ENCODE measurements at places on chromosomes 11 and 22. TPM values are rescaled to one million over a fixed set of nuclear protein-coding genes. Genes with fewer than 3 reads are reported as not detected.

DNA sequence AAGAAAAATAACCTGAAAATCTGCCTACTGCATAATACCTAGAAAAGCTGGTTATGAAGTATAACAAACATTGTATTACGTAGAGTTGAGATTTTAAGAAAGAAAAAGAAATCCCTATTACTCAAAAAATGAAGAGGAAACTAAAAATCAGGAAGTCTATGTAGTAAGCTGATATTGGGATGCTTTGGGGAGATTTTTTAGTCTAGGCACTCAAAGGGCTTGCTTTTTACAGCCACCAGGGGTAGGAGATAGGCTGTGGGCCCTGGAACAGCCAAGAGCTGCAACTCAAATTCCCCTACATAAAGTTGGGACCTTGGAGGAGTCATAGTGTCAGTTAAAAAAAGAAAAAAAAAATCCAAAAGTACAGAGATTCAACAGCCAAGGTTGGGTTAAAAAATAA is 90.4 kb downstream of the RELT start:
- H3K4me1 ChIP-seq, result peaks cover 65% of the 10 kb centered on the region
- DNase-seq, result no peak
- no peak overlapping the region for H3K4me3 ChIP-seq
- H3K27me3 ChIP-seq, result no peaks in the 10 kb centered on the region
- H3K36me3 ChIP-seq, result no peaks in the 10 kb centered on the region
- H3K27ac ChIP-seq, result peak overlapping the region; percentile 81

GRCh38 chr11:65639623-65640482 is 2.0 kb downstream of the SIPA1 start:
- peaks cover 42% of the 10 kb centered on the region for H3K36me3 ChIP-seq
- peaks cover 8% of the 10 kb centered on the region for H3K4me1 ChIP-seq
- H3K27me3 ChIP-seq, result no peaks in the 10 kb centered on the region
- DNase-seq, result no peak

- H3K4me3 ChIP-seq, result no peak within 1 kb of the TSS
- no peak for DNase-seq
- H3K27me3 ChIP-seq, result no peaks in the 10 kb centered on the region
- no peaks in the 10 kb centered on the region for H3K36me3 ChIP-seq
Observed at GRCh38 chr11:118076754-118077281, at the start of gene TMPRSS4. Gene TMPRSS4 (plus strand): TSS chr11:118077078. CDS start chr11:118077303, 225 bp downstream.

DNA sequence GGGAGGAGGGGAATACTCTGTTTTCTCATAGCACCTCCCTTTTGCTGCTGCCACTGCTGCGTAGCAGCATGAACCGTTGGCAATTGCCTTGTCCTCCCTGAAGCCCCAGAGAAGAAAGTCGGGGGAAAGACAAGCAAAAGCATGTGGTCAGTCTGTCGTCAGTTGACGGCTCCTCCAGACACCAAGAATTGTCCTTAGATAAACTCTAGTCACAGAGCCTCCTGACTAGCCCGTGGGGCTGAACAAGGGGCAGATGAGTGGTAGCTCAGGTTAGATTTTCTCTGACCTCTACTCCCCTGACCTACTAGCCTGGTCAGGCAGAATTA is 126.4 kb upstream of the HSD17B12 start:
- no peak for DNase-seq
- no peaks in the 10 kb centered on the region for H3K36me3 ChIP-seq
- H3K4me1 ChIP-seq, result peaks cover 5% of the 10 kb centered on the region
- H3K27me3 ChIP-seq, result peaks cover 16% of the 10 kb centered on the region
- no peak overlapping the region for H3K27ac ChIP-seq

DNA sequence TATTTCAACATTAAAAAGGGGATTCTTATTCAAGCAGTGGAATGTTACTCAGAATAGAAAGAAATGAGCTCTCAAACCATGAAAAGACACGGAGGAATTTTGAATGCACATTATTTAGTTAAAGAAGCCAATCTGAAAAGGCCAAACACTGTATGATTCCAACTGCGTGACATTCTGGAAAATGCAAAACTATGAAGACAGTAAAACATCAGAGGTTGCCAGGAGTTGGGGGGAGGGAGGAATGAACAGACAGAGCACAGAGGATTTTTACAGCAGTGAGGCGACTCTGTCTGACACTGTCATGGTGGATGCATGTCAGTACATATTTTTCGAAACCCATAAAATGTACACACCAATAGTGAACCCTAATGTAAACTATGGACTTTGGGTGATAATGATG is 22.9 kb upstream of the THY1 start:
- H3K36me3 ChIP-seq, result no peaks in the 10 kb centered on the region
- no peak overlapping the region for H3K4me3 ChIP-seq
- H3K27ac ChIP-seq, result no peak overlapping the region
- H3K27me3 ChIP-seq, result no peaks in the 10 kb centered on the region
- no peak for DNase-seq
- H3K4me1 ChIP-seq, result no peaks in the 10 kb centered on the region

DNA sequence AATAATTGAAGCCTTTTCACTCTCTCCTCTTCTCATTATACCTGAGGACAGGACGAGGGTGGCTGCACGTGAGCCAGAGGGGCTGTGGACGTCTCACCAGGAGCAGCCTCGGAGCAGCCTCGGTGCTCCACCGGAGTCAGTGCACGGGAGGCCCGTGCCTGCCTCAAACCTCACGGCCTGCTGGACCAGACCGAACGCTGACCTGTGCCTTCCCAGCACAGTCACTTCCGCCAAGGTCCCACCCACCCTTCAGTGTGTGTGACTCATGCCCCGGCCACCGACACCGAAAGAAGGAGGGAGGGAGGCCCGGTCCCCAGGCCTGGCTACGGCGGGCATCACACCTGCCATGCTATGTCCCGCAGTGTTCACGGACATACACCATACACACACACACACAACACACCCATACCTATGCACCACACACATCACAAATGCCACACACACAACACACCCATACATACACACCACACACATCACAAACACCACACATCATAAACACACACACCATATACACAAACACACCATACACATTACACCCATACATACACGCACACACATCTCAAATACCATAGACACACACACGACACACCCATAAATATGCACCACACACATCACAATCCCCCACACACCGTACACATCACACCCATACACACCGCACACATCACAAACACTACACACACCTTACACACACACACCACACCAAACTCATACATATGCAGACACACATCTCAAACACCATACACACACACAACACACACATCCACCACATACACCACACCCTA is 1506.5 kb downstream of the TBC1D22A start:
- H3K27me3 ChIP-seq, result peaks cover 28% of the 10 kb centered on the region
- no peaks in the 10 kb centered on the region for H3K36me3 ChIP-seq
- H3K4me3 ChIP-seq, result no peak overlapping the region
- no peak overlapping the region for H3K27ac ChIP-seq

DNA sequence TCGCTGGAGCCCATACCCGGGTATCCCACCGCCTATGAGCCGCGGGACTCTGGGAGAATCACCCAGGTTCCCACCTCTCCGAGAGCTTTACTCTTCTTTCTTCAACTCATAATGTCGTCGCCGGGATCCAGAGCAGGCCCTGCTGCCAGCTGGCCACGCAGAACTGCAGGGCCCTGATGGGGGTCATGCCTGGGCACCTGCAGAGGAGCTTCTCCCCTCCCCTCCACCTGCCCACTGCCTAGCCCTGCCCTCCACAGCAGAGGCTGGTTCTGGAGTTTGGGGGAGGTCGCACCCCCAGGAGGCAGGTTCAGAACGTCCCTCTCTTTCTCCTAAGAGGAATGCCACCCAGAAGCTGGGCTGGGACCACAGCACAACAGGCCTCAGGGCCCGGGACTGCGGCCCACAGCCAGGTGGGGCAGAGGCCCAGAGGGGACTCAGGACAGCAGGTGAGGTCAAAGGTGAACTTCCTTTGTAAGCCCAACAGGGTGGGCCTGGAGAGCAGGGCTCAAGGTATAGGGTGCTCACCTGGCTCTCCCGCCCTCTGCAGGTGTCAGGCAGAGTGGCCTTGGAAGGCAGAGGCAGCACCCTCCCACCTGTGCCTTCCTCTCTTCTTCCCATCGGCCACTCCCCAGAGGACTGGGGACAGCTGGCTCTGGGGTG is 1.9 kb downstream of the SLC25A45 start:
- peak overlapping the region; percentile 89 for H3K27ac ChIP-seq
- H3K36me3 ChIP-seq, result no peaks in the 10 kb centered on the region
- no peak for DNase-seq
- peaks cover 35% of the 10 kb centered on the region for H3K4me1 ChIP-seq
- peak overlapping the region; percentile 53 for H3K4me3 ChIP-seq
- H3K27me3 ChIP-seq, result no peaks in the 10 kb centered on the region

DNA sequence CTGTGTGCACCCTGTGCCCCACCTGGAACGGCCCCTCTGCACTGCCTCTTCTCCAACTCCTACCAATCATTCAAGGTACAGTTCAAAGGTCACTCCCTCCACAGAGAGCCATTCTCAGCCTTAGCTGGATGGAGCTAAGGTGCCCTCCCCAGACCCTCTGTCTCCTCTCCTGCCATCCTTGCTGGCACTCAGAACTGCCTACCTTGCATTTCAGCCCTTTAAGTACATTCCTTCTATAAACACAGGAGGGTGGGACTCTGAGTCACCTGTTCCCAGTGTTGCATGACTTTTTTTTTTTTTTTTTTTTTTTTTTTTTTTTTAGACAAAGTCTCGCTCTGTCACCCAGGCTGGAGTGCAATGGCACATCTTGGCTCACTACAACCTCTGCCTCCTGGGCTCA is 8.6 kb downstream of the TTLL1 start:
- no peak for DNase-seq
- H3K36me3 ChIP-seq, result peaks cover under 1% of the 10 kb centered on the region

DNA sequence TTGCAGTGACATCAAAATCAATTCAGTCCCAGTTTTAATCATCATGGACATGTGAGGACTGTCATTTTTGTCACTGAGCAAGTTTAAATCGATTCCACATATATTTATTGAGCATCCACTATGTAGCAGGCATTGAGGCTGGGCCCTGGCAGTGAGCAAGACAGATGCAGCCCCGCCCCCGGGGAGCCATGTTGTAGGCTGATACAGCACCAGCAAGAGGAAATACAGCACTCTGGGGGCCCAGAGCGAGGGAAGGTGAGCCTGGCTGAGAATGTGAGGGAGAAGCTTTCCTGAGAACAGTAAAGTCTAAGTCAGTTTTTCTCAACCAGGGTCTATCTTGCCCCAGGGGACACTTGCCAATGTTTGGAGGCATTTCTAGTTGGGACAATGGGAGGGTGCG is 108.6 kb upstream of the ASPHD2 start:
- peak overlapping the region; percentile 24 for H3K27ac ChIP-seq
- no peak for DNase-seq
- H3K27me3 ChIP-seq, result no peaks in the 10 kb centered on the region
- peaks cover 14% of the 10 kb centered on the region for H3K4me1 ChIP-seq
- no peaks in the 10 kb centered on the region for H3K36me3 ChIP-seq
- no peak overlapping the region for H3K4me3 ChIP-seq

Gene CARD18
- not detected for total RNA-seq

Gene MS4A15
- total RNA-seq, result not detected

All from psoas muscle (tissue), 8 donors.